Upper lobe of right lung (tissue), 1 donor: ENCODE measurements at places on chromosomes 1 and 21.
A peak's percentile ranks its signal among the peaks of the same experiment; 100 is the strongest.

GRCh38 chr1:97482022-97482421, 438.8 kb downstream of the DPYD start:
- no peaks in the 10 kb centered on the region for H3K27me3 ChIP-seq
- DNase-seq, result no peak
- no peaks in the 10 kb centered on the region for H3K4me1 ChIP-seq
- no peak overlapping the region for H3K4me3 ChIP-seq
- no peak overlapping the region for H3K27ac ChIP-seq

DNA sequence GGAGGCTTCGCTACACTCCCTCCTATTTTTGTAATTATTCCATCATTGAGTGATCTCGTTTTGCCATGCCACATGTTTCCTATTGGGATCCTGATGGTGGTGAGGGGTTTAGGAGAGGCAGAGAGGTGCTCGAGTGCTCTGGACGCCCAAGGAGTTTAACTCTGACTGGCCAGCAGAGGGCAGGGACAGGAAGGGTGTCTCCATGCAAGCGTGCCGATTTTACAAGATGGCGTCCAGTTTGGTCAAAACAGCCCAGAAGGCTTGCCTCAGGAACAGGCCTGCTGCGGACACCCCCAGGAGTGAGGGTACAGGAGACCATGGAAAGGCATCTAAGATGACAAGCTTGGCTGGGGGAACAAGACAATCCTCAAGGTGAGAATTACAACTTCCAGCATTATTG, 33.8 kb upstream of the KCNE2 start:
- DNase-seq, result no peak
- H3K4me1 ChIP-seq, result no peaks in the 10 kb centered on the region
- H3K27ac ChIP-seq, result no peak overlapping the region
- H3K4me3 ChIP-seq, result no peak overlapping the region

GRCh38 chr1:30612536-30613065, 110.8 kb downstream of the MATN1 start:
- H3K4me1 ChIP-seq, result no peaks in the 10 kb centered on the region
- no peak overlapping the region for H3K4me3 ChIP-seq
- DNase-seq, result no peak
- H3K27ac ChIP-seq, result no peak overlapping the region

DNA sequence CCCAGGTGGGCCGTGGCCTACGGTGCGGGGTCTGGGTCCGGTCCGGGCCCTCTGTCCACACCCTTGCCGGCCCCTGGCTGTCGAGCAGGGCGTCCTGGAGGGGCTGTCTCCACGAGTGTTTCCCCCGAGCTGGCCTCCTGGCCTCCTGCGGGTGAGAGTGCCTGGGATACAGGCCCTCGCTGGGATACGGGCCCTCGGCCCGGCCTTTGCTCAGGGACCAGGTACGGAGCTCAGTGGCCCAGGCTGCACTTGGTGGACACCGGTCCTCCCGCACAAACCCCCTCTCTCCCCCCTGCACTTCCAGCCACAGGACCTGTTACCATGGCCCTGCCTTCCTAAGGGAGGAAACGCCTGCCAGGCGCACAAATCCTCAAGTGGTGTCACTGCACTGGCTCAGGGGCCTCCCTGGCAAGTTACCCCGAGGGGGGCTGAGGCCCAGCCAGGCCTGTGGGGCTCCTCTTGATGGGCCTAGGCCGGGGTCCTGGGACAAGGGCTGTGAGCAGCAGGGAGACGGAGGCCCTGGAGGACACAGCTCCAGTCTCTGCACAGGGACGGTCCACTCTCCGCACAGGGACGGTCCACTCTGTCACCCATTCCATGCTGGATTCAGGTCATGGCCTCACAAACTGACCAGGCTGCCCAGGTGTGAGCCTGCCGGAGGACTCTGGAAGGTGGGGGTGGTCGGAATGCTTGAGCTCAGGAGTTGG, 18.2 kb upstream of the RNF223 start:
- no peak overlapping the region for H3K27ac ChIP-seq
- no peaks in the 10 kb centered on the region for H3K4me1 ChIP-seq
- peak; percentile 63 for DNase-seq
- no peaks in the 10 kb centered on the region for H3K27me3 ChIP-seq

DNA sequence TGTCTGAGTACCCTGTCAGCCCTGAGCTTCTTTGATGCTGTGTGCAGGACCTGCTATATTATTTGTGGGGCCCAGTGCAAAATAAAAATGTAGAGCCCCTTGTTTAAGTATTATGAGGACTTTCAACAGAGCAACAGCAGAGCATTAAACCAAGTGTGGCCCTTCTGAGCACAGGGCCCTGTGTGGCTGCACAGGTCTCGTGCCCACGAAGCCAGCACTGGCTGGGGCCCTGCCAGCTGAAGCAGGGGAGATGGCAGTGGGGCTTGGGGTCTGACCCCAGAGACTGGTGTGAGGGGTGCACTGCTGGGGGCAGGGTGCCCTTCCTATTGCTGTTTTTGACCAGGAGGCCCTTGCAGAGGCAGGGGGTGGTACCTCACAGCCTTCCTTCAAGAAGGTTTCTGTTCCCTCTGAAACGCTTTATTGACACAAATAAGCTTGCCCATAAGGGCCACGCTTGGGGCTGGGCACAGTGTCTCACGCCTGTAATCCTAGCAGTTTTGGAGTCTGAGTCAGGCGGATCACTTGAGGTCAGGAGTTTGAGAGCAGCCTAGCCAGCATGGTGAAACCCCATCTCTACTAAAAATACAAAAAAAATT, 2.2 kb upstream of the SEMA4A start:
- H3K4me1 ChIP-seq, result peaks cover 30% of the 10 kb centered on the region
- no peaks in the 10 kb centered on the region for H3K27me3 ChIP-seq
- no peak overlapping the region for H3K4me3 ChIP-seq
- no peak for DNase-seq
- H3K36me3 ChIP-seq, result no peaks in the 10 kb centered on the region
